ENCODE measurements at places on chromosomes 16 and 17.

DNA sequence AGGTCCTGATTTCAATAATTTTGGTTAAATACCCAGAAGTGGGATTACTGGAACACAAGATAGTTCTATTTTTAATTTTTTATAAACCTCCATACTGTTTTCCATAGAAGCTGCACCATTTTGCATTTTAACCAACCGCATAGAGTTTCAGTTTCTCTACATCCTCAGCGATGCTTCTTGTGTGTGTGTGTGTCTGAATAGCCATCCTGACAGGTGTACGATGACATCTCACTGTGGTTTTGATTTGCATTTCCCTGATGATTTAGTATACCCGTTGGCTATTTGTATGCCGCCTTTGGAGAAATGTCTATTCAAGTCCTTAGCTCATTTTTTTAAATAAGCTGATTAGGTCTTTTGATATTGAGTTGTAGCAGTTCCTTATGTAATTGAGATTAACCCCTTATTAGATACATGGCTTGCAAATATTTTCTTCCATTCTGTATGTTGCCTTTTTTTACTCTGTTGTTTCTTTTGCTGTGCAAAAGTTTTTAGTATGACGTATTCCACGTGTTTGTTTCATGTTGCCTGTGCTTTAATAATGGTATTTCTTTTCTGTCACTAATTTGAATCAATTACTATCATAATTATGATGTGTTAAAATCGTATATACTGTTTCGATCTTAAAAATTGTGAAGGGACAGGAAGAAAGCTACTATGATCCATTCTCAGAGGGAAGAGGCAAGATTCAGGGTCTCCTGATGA lies 227.2 kb upstream of the MON1B start:
- no peak for DNase-seq

GRCh38 chr16:48076455-48077012 lies 79.3 kb downstream of the ABCC12 start:
- no peak for DNase-seq

GRCh38 chr17:36675786-36676185 lies 74.4 kb downstream of the MRM1 start:
- no peak for DNase-seq

DNA sequence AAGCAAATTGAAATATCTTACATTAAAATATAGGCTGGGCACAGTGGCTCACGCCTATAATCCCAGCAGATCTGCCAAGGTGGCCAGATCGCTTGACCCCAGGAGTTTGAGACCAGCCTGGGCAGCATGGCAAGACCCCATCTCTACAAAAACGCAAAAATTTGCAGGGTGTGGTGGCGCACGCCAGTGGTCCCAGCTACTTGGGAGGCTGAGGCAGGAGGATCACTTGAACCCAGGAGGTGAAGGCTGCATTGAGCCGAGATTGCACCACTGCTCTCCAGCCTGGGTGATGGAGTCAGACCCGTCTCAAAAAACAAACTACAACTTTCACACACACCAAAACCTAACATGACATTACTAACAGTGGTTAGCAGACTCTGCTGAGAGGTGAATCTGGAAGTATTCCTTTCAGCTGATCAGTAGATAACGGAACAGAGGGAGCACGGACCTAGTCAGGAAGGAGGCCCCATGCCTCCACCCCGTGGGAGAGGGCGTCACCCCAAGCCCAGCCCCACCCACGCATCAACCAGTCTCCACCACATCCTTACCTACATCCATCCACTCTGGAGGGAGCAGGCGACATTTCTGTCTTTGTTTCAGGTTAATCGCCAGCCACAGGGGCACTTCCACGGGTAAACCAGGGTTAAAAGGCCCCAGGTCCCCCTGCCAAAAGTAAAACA lies 1.7 kb downstream of the GINS2 start:
- DNase-seq, result no peak

DNA sequence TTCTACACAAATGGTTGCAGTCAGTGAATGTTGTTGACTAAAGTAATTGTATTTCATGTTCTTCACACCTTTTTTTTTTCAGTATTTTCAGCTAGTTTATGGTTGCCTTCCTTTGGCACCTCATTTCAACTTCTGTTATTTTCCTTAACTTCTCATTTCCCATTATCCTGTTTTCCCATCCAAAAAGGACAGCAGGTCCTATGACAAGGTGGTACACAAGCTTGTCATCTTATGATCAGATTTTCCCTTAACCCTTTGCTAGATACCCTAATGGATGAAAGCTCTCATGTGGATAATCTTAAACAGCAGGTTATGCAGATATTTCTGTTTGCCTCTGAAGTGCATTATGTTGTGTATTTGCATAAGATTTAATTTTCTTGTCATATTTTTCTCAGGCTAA lies 7.1 kb upstream of the ASIC2 start:
- no peak for DNase-seq

DNA sequence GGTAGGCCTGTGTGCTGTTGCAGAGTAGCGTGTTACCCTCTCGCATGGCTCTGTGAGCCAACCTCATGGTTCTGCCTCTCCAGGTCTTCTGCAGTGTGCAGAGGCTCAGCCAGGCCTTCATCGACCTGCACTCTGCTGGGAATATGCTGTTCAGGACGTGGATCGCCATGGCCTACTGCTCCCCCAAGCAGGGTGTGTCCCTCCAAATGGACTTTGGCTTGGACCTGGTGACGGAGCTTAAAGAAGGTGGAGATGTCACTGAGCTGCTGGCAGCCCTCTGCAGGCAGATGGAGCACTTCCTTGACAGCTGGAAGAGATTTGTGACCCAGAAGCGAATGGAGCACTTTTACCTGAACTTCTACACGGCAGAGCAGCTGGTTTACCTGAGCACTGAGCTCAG lies 75.8 kb upstream of the ENDOV start:
- no peak for DNase-seq

GRCh38 chr17:57902800-57903759 lies 52.1 kb downstream of the CUEDC1 start:
- peak; percentile 31 for DNase-seq

GRCh38 chr17:48056246-48056745 lies 8.1 kb downstream of the NFE2L1 start:
- no peak for DNase-seq

DNA sequence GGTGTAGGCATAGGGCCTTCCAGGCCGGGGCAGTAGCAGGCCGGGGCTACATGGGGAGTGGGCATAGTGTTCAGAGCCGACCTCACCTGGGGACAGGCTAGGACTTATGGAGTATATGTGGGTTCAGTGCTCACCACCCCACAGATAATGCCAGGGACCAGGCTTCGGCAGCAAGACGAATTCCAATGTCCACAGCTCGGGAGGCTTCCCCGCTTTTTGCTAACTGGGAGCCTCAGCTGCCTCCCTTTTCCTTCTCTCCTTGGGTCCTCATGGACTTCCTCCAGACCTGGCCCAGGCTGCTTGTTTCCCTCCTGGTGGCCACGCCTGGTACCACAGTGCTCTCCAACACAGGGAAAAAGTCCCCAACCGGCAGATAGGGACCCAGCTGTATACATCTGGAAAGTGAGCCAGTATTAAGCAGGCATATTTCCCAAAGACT lies 20.1 kb upstream of the SLC46A1 start:
- DNase-seq, result no peak

DNA sequence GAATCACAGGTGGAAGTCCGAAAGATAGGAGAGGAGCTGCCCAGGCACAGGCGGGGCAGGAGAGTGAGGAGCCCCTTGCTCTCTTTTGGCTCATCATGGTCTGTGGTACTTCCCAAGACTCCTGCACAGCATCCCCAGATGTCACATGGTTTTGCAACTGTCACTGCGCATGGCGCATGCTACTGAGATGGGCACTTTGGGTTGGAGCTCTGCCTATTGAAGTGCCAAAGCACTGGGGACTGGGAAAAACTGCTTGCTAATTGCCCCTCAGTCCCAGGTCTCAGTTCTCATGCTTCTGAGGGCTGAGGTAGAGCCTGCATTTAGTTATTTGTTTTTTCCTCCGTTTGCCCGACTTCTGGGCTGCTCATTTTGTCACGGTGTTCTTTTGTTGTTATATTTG lies 156.8 kb upstream of the CDH13 start:
- no peak for DNase-seq

- DNase-seq, result no peak
Observed at GRCh38 chr16:68197250-68197649, 38.7 kb downstream of the ESRP2 start.

DNA sequence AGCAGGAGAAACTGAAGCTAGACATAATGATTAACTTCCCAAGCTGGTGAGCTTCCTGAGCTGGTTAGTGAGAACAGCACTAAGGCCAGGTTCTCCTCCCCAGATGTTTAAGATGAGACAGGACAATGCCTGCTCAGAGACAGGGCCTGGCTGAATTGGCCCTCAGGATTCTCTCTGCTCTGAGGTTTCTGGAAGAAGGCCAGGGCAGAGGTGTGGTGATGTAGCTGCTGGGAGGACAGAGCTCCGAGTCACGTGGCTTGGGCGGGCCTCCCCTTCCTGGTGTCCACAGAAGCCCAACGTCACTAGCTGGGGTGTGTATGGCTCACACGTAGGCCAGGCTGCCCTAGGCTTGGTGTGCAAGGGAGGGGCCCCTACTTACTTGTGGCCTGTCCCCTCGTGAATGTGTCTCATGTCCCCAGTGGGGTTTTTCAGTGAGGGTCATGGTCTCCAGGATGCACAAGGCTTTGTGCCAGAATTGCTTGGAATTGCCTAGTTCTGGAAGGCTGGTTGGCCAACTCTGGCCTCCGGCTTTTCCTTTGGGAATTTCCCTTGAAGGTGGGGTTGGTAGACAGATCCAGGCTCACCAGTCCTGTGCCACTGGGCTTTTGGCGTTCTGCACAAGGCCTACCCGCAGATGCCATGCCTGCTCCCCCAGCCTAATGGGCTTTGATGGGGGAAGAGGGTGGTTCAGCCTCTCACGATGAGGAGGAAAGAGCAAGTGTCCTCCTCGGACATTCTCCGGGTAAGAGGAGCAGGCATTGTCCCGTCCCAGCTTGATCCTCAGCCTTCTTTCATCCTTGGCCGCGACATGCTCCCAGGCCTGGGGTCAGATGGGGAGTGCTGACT lies 3.4 kb downstream of the NOD2 start:
- DNase-seq, result no peak

GRCh38 chr16:57639172-57639887 lies 10.9 kb downstream of the ADGRG1 start:
- DNase-seq, result no peak

- no peak for DNase-seq
Observed at GRCh38 chr16:47052666-47053640, 79.5 kb upstream of the DNAJA2 start.

GRCh38 chr17:60392845-60393702 lies 1.1 kb upstream of the USP32 start:
- DNase-seq, result no peak

DNA sequence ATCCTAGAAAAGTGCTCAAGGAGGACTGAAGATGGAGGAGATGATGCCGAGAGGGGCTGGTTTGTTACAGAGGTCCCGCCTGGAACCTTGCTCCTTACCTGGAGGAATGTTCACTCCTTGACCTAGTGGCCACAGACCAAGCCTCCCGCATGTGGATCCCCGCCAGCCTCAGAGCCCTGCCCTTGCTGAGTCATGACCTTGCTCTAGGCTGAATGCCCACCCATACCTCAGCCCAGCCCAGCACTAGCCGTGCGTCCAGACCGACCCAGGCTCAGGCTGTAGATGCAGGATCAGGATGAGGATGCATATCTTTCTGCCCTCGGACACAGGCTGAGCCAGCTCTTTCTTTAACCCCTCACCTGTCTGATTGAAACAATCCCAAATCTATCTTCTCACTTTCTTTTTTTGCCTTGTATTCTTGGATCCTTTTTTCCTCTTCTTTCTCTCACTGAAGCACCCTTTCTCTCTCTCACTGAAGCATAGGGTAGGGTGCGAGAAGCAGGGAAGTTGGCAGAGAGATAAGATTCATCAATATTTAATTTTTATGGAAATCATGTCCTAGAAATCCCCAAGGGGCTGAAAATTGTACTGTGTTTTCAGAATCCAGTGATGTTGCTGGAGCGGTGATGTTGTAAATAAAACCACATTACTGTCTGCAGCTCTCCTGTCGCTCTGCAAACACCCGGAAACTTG lies 34.9 kb downstream of the WSCD1 start:
- DNase-seq, result no peak

All from SW 1271 (cell line).